ENCODE measurements at places on chromosomes 16 and 17.
A peak's percentile ranks its signal among the peaks of the same experiment; 100 is the strongest.

DNA sequence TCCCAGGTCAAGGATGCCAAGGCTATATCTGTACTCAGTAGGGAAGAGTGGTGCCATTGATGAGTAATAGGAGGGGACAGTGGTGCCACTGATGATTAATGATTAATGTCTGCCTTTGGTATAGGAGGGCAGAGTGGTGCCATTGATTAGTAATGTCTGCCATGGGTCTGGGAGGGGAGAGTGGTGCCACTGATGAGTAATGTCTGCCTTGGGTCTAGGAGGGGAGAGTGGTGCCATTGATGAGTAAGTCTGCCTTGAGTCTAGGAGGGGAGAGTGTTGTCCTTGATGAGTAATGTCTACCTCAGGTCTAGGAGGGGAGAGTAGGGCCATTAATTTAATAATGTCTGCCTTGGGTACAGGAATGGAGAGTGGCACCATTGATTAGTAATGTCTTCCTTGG is 507.8 kb upstream of the EEF2KMT start:
- no peak for DNase-seq

DNA sequence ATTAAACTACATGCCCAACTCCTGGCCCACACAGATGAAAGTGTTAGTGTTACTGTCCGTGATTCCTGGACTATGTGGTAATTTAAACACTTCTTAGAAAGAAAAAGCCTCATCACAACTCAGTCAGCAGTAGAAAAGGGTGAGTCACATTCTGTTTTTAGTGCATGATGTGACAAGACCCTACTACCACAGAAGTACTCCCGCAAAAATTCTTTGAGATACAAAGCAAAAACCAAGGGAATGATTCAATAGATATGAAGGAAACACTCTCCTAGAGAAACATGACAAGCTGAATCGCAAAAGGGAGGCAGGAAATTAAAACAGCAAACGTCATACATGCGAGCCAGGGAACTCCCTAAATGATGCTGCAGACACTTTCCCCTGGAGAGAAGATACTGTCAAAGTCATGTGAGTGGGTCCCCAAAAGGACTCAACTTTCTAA is 14.4 kb downstream of the SNN start:
- DNase-seq = no peak

DNA sequence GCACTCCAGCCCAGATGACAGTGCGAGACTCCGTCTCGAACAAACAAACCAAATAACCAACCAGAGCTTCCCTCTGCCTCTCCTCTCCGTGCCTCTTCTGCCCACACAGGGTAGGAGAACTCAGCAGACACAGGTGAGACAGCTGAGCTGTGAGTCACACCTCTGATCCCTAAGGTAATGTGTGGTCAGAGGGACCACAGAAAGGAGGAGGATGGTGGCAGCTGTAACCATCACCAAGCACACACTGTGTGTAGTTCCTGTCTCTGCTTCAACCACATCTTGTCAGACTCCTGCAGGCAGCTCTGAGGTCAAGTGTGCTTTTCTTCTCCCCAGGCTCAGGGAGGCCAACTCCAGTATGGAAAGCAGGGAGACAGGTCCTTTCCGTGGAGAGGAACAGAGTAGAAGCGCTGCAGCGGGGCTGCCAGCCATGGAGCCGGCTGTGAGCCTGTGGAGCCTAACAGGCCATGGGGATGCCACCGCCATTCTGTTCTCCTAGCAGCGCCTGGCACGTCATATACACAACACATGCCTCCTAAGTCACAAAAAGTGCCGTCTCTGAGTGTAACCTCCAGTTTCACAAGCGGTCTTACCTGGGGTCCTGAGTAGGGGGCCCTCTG is 7.1 kb downstream of the NUDT16L1 start:
- no peak for DNase-seq

DNA sequence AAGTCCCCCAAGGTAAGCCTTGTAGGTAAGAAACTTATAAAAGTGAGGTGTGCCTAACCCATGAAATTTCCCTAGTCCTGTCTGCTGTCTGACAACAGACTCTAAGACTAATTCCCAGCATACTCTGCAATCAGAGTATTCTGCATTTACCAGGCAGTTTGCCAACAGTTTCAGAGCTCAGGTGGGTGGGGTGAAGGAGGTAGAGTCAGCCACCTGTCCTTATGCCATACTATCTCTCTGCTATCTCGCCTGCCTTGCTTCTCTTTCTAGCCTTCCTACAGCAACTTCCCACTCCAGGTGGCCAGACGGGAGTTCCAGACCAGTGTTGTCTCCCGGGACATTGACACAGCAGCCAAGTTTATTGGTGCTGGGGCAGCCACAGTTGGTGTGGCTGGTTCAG is 2.3 kb downstream of the ATP5MC1 start:
- no peak for DNase-seq

- peak; percentile 19 for DNase-seq
These were observed 53.7 kb downstream of the C16orf95 start for GRCh38 chr16:87263418-87264052.

GRCh38 chr17:40022961-40023541 is 7.8 kb downstream of the CSF3 start:
- peak; percentile 82 for DNase-seq

- DNase-seq = no peak
These were observed 105.6 kb downstream of the SEC14L1 start for GRCh38 chr17:77246110-77247047.

- DNase-seq = peak; percentile 91
These were observed 49.4 kb upstream of the GSE1 start for GRCh38 chr16:85563515-85564276.

DNA sequence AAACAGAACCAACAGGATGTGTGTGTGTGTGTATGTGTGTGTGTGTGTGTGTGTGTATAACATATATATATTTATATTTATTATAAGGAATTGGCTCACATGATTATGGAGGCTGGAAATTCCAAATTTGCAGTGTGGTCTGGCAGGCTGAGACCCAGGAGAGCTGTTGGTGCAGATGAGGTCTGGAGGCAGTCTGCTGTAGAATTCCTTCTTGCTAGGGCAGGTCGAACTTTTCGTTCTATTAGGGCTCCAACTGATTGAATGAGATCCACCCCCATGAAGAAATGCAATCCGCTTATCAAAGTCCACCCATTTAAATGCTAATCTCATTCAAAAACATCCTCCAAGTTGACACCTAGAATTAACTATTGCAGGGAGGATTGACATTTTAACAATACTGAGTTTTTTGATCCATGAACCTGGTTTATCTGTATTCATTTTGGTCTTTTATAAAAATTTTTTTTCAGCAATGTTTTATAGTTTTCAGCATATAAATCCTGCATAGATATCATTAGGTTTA is 85.0 kb downstream of the CYLD start:
- DNase-seq = no peak

GRCh38 chr16:4475880-4476788 is at the start of gene HMOX2:
Gene HMOX2, plus strand, starts transcription at chr16:4476398. Its CDS starts 29,127 bp downstream, at chr16:4505525.
- DNase-seq = peak; percentile 97

DNA sequence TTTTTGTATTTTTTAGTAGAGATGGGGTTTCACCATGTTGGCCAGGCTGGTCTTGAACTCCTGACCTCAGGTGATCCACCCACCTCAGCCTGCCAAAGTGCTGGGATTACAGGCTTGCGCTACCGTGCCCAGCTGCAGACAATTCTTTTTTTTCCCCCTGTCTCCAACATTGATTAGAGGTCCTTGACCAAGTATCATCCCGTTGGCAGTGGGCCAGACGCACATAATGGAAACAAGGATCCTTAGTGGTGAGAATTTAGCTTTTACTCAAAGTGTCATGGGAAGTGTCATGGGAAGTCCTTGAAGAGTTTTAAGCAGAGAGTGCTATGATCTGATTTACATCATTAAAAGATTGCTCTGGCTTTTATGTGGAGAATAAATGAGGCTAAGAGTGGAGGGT is 2.1 kb upstream of the FBXO47 start:
- no peak for DNase-seq

DNA sequence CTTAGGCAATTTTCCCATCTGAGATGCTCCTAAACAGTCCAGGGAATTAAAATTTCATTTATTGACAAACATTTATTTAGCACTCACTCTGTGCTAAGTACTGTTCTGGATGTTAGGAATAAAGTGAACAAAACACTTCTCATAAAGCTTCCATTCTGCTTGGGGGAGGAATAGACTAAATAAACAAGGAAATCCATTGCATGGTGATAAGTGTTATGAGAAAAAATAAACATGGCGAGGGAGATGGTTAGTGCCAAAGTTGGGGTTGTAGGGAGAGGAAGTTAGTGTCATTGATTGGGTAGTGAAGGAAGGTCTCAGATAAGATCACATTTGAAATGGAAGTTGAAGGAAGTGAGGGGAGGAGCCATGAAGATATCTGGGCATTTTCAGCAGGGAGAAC is 72.2 kb upstream of the CES5A start:
- no peak for DNase-seq

GRCh38 chr17:48636177-48637018 is 10.2 kb upstream of the HOXB9 start:
- peak; percentile 83 for DNase-seq

GRCh38 chr17:83193336-83194185 is 114.2 kb downstream of the METRNL start:
- peak; percentile 70 for DNase-seq

GRCh38 chr17:3693829-3694231 is 2.1 kb downstream of the P2RX5 start:
- DNase-seq = no peak

- DNase-seq = no peak
These were observed 176.9 kb upstream of the FAM20A start for GRCh38 chr17:68777856-68778694.

DNA sequence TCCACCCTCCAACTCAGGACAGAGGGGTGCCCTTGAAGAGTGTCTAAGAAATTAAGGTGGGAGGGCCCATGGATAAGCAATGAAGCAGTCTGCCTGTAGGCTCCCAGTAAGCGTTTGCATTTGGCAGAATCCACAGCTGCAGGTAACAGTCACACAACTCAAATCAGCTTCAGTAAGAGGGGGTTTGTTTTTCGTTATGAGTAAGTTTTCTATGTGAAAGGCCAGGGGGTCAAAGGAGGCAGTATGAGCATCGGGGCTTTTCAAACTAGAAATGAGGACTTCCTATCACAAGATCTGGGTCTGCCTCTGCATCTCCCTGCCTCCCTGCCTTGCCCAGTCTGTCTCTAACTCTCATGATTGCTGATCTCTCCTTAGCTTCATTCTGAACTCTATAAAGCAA is 128.1 kb upstream of the CCL2 start:
- DNase-seq = no peak

- DNase-seq = no peak
These were observed 30.2 kb upstream of the ZFPM1 start for GRCh38 chr16:88422733-88423447.

DNA sequence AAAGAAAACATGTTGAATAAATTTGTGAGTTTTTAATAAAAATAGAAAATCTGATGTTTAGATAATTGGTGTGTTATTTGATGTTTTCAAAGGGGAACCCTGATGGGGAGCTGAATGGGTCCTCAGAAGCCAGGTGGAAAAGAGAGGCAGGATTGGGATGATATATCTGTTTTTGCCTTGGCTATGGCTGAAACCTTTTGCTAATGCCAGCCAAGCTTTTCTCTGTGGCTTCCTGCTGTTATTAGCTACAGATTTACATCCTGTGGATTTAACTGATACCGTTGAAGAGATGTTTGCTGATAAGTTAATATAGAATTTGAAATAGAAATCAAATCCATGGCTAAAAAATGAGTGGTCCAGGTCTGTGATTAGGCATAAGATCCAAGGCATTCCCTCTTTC is 4.2 kb upstream of the AATF start:
- no peak for DNase-seq

GRCh38 chr17:38738686-38739085 is 8.5 kb downstream of the CISD3 start:
- DNase-seq = no peak

GRCh38 chr16:1429012-1429411 is 1.9 kb upstream of the PERCC1 start:
- DNase-seq = no peak

DNA sequence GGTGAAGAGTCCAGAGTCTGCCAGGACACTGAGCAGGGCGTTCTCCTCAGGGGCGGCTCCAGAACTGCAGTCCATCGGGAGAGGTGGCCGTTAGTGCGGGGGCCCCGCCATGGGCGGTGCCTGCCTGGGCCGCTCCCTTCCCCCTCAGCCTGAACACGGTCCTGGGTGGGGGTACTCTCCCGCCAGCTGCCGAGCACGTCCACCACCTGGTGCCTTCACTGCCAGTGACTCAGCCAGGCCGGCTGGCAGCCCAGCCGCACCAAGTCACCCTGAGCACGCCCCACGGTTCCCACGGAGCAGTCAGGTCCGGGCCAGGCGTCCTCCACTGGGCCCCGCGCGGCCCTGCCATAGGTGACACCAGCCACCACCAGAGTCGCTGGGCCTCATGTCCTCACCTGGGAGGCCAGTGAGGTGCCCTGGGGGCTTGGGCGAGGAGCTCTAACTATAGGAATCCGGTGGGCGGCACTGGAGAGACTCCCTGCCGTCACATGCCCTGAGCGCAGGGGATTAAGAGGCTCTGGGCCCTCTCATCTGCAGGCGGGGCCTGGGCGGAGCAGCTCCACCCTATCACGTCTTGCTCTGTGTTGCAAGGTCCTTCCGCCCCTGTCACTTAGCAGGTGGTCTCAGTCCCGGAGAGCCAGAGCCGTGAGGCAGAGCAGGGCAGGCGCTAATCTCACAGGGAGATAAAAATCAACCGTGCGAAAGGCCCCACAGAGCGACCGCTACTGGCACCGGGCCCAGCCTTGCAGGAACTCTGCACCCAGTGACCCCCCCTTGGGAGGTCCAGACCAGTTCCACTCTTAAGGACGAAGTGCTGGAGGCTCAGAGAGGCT is 14.3 kb downstream of the PIEZO1 start:
- DNase-seq = peak; percentile 90

DNA sequence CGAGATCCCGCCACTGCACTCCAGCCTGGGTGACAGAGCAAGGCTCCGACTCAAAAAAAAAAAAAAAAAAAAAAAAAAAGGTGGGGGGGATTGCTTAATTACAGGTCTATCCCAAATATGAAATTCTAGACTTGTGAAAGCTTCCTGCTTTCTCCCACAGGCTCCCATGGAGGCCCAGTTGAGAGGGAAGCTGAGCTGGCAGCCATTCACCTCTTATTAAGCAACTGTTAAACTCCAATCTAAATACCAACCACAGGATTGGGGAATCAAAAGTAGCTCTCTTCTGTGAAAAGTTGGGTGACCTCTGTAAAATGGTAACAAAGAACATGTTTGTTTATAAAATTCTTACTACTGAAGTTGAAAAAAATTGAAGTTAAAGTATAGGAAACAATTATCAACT is 45.8 kb upstream of the STAC2 start:
- no peak for DNase-seq

DNA sequence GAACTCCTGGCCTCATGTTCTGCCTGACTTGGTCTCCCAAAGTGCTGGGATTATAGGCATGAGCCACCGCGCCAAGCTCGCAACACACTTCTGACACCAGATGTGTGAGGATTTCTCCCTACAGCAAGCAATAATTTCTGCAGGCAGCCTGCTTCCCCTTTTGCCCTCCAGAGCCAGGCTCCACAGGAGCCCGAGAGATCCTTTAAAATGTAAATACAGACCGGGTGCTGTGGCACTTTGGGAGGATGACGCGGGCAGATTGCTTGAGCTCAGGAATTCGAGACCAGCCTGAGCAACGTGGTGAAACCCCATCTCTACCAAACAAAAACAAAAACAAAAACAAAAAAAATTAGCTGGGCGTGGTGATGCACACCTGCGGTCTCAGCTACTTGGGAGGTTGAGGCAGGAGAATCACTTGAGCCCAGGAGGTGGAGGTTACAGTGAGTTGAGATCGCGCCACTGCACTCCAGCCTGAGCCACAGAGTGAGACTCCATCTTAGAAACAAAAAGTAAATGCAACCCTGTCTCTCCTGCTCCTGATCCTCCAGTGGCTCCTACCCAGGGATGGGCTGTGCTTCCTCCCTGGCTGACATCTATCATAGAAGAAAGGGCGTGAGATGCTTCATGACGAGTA is 14.7 kb downstream of the C16orf96 start:
- no peak for DNase-seq

Data from upper lobe of right lung (tissue), 1 donor.